Activated naive CD4-positive, alpha-beta T cell treated with anti-CD3 and anti-CD28 coated beads for 36 hours (primary cell): ENCODE measurements at places on chromosomes 5 and 9. TPM values are rescaled to one million over a fixed set of nuclear protein-coding genes. Genes with fewer than 3 reads are reported as not detected.

Gene PIP5KL1
- 1.8 TPM for total RNA-seq

Gene TTC23L
- total RNA-seq = 0.42 TPM

Gene ABCA1
- 31.5 TPM for total RNA-seq

Gene TAL2
- total RNA-seq = not detected

Gene PTPRD
- total RNA-seq = not detected

Gene RLN1
- total RNA-seq = 0.54 TPM

Gene DIRAS2
- not detected for total RNA-seq

DNA sequence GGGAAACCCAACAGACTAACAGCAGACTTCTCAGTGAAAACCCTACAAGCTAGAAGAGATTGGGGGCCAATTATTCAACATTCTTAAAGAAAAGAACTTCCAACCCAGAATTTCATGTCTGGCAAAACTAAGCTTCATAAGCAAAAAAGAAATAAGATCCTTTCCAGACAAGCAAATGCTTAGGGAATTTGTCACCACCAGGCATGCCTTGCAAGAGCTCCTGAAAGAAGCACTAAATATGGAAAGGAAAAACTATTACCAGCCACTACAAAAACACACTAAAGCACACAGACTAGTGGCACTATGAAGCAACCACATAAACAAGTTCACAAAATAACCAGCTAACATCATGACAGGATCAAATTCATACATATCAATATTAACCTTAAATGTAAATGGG is 131.1 kb downstream of the OR2K2 start:
- H3K27me3 ChIP-seq = peaks cover 3% of the 10 kb centered on the region
- no peak overlapping the region for H3K27ac ChIP-seq
- H3K36me3 ChIP-seq = no peaks in the 10 kb centered on the region
- no peak overlapping the region for H3K4me3 ChIP-seq
- no peak for DNase-seq

DNA sequence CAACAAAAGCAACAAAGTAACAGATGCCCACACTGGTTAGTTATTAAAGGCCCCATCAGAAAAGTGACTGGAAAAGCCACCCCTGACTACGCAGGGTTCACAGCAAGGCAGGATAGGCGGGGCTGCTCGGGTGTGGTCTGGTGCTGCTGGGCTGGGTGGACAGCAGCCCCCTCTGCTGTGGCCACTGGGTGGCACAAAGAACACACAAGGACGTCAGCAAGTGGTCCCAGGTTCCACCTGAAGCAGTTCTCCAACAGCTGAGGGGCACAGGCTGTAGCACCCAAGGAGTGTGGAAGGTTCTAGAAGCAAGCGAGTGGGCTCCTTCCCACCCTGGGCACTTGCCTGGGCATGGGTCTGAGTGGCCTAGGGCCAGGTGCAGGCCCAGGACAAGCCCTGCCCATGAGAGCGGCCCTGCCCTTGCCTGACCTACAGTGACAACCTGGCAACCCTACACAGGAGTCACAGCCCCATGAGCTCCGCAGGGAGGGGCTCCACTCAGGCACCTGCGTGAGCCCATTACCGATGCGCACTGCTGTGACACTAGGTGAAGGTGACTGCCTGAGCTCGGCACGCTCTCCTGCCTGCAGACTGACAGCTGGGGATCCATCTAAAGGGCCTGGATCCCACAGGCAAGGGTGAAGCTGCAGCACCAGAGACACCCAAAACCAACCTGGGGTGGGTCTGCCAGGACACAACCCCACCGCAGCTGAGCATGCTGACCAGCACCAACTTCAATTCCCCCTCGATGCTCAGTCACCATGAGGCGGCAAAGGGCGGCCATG is 8.1 kb downstream of the BRD9 start:
- H3K36me3 ChIP-seq = peaks cover 63% of the 10 kb centered on the region
- DNase-seq = no peak
- H3K4me3 ChIP-seq = no peak overlapping the region

DNA sequence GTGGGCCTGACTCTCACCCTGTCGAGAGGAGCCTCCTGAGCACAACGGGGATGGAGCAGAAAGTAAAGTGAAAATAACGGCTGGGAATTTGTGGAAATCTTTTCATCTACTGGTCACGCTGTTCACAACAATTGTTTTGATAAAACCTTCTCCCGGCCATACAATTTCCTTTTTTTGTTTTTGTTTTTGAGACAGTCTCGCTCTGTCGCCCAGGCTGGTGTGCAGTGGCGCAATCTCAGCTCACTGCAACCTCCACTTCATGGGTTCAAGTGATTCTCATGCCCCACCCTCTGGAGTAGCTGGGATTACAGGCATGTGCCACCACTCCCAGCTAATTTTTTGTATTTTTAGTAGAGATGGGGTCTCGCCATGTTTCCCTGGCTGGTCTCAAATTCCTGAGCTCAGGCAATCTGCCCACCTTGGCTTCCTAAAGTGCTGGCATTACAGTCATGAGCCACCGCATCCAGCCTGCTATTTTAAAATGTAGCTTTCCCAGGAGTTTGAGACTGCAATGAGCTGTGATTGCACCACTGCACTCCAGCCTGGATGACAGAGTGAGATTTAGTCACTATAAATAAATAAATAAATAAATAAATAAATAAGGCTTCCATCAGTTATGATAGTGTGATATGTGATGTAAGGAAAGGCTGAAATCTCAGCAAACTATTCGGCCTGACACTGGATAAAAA is 73.5 kb upstream of the PTGER4 start:
- no peak overlapping the region for H3K4me3 ChIP-seq
- H3K27ac ChIP-seq = no peak overlapping the region
- H3K36me3 ChIP-seq = no peaks in the 10 kb centered on the region

GRCh38 chr9:134514503-134514902 is 127.1 kb upstream of the COL5A1 start:
- no peak overlapping the region for H3K27ac ChIP-seq
- no peaks in the 10 kb centered on the region for H3K36me3 ChIP-seq
- H3K4me1 ChIP-seq = no peaks in the 10 kb centered on the region
- H3K4me3 ChIP-seq = no peak overlapping the region
- no peak for DNase-seq

GRCh38 chr9:131667576-131667975 is 72.3 kb downstream of the RAPGEF1 start:
- no peaks in the 10 kb centered on the region for H3K27me3 ChIP-seq
- peaks cover 79% of the 10 kb centered on the region for H3K4me1 ChIP-seq
- peak overlapping the region; percentile 90 for H3K27ac ChIP-seq
- H3K4me3 ChIP-seq = peak overlapping the region; percentile 59

DNA sequence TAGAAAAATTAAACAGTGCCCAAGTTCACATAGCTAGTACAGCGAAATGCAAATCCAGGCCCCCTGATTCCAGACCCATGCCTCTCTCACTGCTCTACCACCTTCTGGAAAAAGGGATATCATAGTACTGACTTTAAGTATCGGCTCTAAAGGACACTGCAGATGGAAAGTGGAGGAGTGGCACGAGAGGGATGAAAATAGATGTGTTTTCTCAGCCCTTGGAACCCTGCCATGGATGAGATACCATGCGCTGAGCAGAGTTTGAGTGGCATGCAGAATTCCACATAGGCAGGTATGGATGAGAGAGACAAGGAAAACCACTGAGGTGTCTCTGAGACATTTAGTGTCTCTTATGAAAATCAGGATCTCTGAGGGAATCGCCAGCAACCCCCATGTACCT is 18.8 kb downstream of the CKMT2 start:
- no peak for DNase-seq
- no peak overlapping the region for H3K4me3 ChIP-seq
- H3K36me3 ChIP-seq = peaks cover 10% of the 10 kb centered on the region

GRCh38 chr5:111229221-111229835 is 5.1 kb downstream of the CAMK4 start:
- H3K27ac ChIP-seq = peak overlapping the region; percentile 94
- no peaks in the 10 kb centered on the region for H3K27me3 ChIP-seq
- peak overlapping the region; percentile 68 for H3K4me3 ChIP-seq

- H3K4me1 ChIP-seq = peaks cover 6% of the 10 kb centered on the region
- H3K27ac ChIP-seq = no peak overlapping the region
- H3K36me3 ChIP-seq = peaks cover 81% of the 10 kb centered on the region
- DNase-seq = no peak
- no peaks in the 10 kb centered on the region for H3K27me3 ChIP-seq
These were observed 10.4 kb downstream of the ZNF189 start for GRCh38 chr9:101409079-101409477.

DNA sequence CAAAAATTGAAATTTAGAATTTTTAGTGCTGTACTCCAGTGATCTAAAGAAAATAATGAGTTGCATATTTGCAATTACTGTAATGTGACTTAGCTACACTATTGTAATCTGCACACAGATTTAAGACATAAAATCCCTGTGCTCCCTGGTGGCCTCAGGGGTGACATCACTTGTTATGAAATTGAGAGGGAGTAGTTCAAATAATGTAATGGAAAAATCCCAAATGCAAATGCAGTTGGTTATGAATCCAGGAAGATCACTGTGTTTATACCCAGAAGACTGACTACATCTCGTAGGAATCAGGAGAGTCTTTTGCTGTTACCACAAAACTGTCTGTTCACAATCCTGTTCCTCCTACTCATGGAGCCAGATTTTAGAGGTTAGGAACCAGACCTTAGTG is 178.7 kb upstream of the FBXL17 start:
- no peaks in the 10 kb centered on the region for H3K36me3 ChIP-seq
- H3K4me3 ChIP-seq = no peak overlapping the region
- H3K4me1 ChIP-seq = no peaks in the 10 kb centered on the region
- no peak for DNase-seq
- H3K27ac ChIP-seq = no peak overlapping the region
- H3K27me3 ChIP-seq = peaks cover 2% of the 10 kb centered on the region

- H3K4me1 ChIP-seq = peaks cover 24% of the 10 kb centered on the region
- peak; percentile 43 for DNase-seq
- H3K36me3 ChIP-seq = no peaks in the 10 kb centered on the region
These were observed at the start of gene ITGA2 for GRCh38 chr5:52989025-52989780. Gene ITGA2 (plus strand): TSS chr5:52989352. CDS start chr5:52989469, 117 bp downstream.

DNA sequence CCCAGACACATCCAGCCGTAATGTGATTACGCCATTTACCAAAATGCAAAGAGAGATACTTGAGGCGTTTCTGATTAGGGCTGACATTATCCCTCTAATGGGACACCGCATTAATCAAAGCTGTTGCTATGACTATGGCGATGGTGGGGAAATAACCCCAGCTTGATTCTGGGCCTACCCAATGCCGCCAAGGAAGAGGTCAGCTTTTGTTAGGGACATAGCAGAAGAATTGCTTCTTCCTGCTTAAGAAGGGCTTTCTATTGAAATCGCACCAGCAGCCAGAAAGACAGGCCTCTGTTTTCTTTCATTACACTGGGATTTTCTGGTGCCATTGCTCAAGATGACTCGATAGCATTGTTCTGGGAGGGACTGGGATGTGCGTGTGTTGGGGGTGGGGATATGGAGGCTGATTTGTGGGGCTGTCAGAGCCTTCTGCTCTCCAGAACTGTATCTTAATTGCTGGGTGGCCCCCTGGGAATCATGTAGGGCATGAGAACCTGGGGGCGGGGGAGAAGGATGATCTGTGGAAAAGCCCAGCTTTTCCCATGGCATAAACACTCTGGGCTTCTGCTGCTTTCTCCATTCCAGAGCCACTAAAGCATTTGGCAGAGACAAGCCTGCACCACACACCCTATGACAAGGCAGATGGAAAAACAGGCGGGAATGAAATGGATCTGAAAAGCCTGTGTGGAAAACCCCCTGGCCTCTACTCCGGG is 106.5 kb upstream of the RAD23B start:
- no peak for DNase-seq
- no peak overlapping the region for H3K4me3 ChIP-seq
- peaks cover 15% of the 10 kb centered on the region for H3K4me1 ChIP-seq
- peaks cover 19% of the 10 kb centered on the region for H3K27me3 ChIP-seq

DNA sequence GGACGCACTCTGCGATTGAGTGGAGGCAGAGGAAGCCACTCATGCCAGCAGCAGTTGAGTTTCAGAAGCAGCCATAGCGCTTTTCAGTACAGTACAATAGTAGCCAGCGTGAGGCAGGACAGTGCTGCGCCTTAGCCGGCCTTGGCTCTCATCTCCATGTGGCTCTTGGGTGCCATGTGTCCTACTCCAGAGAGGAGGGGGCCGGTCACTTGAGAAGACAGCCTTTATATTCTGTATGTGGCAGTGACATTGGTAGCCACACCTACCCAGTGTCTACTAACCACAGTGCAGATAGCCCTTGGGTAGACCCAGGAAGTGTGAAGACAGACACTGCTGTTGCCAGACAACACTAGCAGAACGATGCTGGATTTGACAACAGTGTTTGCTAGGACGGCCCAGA is 42.3 kb downstream of the FAM78A start:
- no peaks in the 10 kb centered on the region for H3K27me3 ChIP-seq
- H3K4me1 ChIP-seq = peaks cover 31% of the 10 kb centered on the region
- no peak overlapping the region for H3K4me3 ChIP-seq
- DNase-seq = no peak

- H3K4me1 ChIP-seq = no peaks in the 10 kb centered on the region
- H3K27ac ChIP-seq = no peak overlapping the region
- no peak for DNase-seq
These were observed 42.3 kb downstream of the HTR1A start for GRCh38 chr5:63919763-63920478.

DNA sequence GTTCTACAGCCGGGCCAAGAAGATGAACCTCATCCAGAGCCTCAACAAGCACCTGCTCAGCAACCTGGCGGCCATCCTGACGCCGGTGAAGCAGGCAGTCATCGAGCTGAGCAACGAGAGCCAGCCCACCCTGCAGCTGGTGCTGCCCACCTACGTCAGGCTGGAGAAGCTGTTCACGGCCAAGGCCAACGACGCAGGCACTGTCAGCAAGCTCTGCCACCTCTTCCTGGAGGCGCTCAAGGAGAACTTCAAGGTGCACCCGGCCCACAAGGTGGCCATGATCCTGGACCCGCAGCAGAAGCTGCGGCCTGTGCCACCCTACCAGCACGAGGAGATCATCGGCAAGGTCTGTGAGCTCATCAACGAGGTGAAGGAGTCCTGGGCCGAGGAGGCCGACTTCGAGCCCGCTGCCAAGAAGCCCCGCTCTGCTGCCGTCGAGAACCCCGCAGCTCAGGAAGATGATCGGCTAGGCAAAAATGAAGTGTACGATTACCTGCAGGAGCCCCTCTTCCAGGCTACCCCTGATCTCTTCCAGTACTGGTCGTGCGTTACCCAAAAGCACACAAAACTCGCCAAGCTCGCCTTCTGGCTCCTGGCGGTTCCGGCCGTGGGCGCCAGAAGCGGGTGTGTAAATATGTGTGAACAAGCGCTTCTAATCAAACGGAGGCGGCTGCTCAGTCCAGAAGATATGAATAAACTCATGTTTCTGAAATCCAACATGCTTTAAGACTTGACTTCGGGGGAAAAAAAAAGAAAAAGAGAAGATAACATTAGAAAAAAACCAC is 28.5 kb downstream of the AMBP start:
- no peak overlapping the region for H3K27ac ChIP-seq
- H3K4me1 ChIP-seq = no peaks in the 10 kb centered on the region
- peaks cover 2% of the 10 kb centered on the region for H3K27me3 ChIP-seq
- no peak overlapping the region for H3K4me3 ChIP-seq

GRCh38 chr5:82147860-82148573 is 130.1 kb downstream of the RPS23 start:
- H3K36me3 ChIP-seq = peaks cover 2% of the 10 kb centered on the region
- DNase-seq = no peak
- H3K4me1 ChIP-seq = no peaks in the 10 kb centered on the region
- no peak overlapping the region for H3K27ac ChIP-seq
